ENCODE measurements at places on chromosomes 1 and 21.
A peak's percentile ranks its signal among the peaks of the same experiment; 100 is the strongest.

GRCh38 chr21:44423941-44424607 is 31.2 kb upstream of the LRRC3 start:
- no peak for DNase-seq

GRCh38 chr1:22886211-22886610 is 86.5 kb downstream of the LACTBL1 start:
- no peak for DNase-seq

DNA sequence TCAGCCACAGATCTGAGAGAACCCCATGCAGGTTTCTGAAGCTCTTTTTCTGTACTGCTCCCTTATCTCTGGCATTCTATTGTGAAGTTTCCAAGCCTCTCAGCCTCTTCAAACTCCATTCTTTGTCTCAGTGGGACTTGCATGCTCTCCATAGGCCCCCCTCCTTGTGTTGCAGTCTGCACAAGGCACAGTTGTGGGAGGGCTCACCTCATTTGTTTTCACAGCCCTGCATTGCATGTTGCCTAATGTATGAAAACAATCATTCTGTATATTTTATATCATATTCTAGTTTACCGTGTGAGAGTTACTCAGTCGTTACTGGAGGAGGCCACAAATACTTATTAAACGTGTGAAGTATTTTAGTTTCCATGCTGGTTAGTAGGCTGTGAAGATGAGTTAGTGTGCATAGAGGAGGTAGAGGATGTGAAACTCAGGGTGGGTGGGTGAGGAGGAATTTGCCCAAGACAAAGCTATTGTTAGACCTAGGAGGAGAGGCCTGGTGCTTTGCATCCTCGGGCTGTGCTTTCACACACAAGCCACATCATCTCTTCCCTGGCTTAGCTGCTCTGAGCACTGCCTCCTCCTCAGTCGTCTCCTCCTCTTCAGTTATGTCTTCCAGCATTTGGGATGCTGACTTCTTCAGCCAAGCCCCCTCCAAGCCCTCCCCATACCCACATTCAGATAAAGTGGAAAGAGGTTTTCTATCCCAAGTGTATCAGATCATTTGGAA is 7.8 kb upstream of the CHI3L2 start:
- no peak for DNase-seq

- peak; percentile 80 for DNase-seq
Observed at GRCh38 chr1:55580845-55581332, 365.7 kb upstream of the USP24 start.

DNA sequence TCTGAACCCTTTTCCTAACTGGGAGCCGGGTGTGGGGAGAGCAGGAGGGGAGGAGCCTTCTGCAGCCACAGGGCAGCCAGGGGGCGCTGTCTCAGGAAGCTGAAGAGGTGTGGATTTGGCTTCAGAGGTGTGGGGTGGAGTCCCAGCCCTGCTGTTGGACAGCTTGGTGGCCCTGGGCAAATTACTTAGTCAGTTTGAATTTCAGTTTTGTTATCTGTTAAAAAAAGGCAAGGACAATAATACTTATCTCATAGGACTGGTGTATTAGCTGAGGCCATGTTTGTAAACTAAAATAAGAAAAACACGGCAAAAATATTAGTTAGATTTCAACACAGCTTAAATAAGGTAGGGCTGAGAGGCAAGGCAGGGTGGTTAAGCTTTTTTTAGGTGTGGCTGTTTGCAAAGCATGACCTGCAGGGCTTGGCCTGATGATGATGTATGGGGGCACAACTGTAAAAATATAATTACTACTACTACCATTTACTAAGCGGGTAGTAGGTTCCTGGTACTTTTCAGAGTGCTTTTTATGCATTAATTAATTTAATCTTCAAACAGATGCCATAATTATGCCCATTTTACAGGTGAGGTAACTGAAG is 111.8 kb downstream of the PLXNA2 start:
- no peak for DNase-seq

DNA sequence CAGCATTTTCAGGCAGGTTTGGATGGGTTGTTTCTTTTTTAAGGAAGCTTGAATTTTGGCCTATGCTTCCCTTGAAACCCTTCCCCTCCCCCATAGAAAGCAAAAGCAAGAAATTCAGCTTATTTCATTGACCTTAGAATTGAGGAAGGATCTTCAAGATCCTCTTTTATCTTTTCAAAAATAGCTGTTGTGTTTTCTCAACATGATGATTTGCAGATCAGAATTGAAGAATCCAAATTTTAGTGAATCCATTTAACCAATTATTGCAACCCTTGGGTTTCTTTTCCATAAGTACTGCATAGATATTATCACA is 73.7 kb downstream of the LRRC8C start:
- DNase-seq, result no peak

- DNase-seq, result no peak
Observed at GRCh38 chr1:181135437-181135731, 46.9 kb downstream of the IER5 start.

GRCh38 chr1:247906504-247907047 is 11.2 kb downstream of the OR2W3 start:
- peak; percentile 59 for DNase-seq

DNA sequence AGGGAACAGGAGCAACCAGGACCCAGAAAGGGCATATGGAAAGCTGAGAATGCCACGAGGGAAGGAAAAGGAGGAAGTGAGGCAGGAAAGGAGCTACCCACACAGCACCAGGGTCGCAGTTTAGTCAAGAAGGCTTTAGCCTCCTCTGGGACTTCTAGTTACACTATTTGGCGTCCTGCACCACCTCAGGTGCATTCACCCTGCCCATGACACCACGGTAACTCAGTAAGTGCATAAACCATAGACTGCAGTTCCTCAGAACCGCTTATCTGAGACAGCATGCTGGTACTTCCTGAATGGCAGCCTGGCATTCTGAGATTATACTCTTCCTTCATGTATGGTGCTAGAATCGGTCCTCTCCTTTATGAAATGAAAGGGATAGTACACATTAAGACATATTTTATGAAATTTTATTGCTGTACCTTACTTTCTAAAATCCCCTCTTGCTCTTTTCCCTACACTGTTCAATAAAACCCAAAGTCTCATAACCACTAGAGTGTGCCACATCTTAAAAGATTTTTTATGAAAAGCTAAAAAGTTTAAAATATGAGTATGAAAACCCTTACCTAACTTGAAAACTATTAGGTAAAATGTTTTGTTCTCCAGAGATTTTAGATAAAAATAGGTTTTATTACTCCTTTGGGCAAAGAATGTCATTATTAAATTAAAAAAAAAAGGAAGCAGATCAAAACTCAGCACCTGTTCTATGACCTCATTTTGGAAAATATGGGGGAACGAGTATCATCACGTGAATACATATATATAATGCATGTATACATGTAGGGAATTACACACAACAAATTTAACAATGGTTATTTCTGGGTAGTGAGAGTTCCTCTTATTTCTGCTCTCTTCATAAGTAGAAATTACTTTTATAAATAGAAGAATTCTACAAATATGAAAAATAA is 67.3 kb downstream of the VAV3 start:
- DNase-seq, result no peak

- DNase-seq, result no peak
Observed at GRCh38 chr21:31448496-31448895, 104.4 kb upstream of the TIAM1 start.

- no peak for DNase-seq
Observed at GRCh38 chr1:217004776-217005436, 281.7 kb upstream of the ESRRG start.

- no peak for DNase-seq
Observed at GRCh38 chr1:204799630-204800029, 71.0 kb upstream of the NFASC start.
